ENCODE measurements at places on chromosomes 12 and 14. TPM values are rescaled to one million over a fixed set of nuclear protein-coding genes. Genes with fewer than 3 reads are reported as not detected.
A peak's percentile ranks its signal among the peaks of the same experiment; 100 is the strongest.

DNA sequence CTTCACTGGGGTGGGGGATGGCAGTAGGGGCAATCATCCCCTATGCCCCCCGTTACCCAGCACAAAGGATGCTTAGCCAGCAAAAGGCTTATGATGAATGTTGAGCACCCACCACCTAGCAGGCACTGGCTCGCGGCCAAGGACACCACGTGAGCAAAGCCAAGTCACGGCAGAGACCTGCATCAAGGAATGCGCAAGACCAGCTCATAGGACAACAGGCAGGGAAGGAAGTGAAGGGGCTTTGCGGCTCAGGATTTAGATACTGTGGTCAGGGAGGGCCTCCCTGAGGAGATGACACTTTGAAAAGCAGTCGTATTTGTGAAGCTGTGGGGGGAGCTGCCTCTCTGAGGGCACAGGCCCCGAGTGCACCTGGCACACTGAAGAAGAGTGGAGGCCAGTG is 32.8 kb downstream of the SH2B3 start:
- peaks cover 3% of the 10 kb centered on the region for H3K36me3 ChIP-seq
- H3K27me3 ChIP-seq = no peaks in the 10 kb centered on the region
- peak overlapping the region; percentile 74 for H3K27ac ChIP-seq
- H3K4me3 ChIP-seq = peak overlapping the region; percentile 25

DNA sequence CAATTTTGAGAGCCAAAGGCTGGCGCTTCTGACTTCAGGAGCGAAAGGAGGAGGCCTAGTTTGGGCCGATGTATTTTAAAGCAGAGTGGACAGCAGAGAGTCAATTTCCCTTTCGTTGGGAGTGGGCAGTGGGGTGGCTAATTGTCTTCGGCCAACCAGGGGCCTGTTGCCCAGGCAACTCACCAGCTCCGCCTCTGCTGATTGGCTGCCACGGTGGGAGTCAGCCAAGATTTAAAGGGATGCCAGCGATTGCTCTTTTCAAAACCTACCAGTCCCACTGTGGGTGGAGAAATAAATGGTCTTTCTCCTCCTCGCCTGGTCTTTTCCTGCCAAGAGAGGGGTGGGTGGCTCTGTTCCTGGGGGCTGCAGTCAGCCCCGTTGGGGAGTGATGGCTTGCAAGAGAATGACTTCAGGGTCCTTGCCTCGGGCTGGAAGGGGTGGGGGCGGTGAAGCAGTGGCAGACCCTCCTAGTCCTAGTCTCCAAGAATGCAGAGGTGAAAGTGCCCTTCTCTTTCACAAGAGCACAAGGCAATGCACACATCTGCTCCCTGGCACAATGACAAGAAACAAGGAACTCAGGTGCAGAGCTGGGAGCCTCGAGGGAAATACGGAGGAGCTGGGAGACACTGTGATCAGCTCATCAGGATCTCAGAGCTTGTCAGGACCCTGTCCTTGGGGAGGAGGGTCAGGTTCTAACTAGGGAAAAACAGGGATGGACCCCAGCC is 37.7 kb downstream of the RASAL1 start:
- peaks cover 20% of the 10 kb centered on the region for H3K27me3 ChIP-seq
- peaks cover under 1% of the 10 kb centered on the region for H3K4me1 ChIP-seq
- H3K4me3 ChIP-seq = no peak overlapping the region
- H3K27ac ChIP-seq = no peak overlapping the region

- peaks cover 5% of the 10 kb centered on the region for H3K36me3 ChIP-seq
- no peaks in the 10 kb centered on the region for H3K27me3 ChIP-seq
- H3K27ac ChIP-seq = peak overlapping the region; percentile 27
- peaks cover 53% of the 10 kb centered on the region for H3K4me1 ChIP-seq
- H3K4me3 ChIP-seq = no peak overlapping the region
Measured at GRCh38 chr12:64679487-64680001, 69.2 kb downstream of the RASSF3 start.

GPR132 gene
- total RNA-seq = 0.24 TPM

Measured in type B pancreatic cell (in vitro differentiated cells).